ENCODE measurements at places on chromosomes 6 and 20.

DNA sequence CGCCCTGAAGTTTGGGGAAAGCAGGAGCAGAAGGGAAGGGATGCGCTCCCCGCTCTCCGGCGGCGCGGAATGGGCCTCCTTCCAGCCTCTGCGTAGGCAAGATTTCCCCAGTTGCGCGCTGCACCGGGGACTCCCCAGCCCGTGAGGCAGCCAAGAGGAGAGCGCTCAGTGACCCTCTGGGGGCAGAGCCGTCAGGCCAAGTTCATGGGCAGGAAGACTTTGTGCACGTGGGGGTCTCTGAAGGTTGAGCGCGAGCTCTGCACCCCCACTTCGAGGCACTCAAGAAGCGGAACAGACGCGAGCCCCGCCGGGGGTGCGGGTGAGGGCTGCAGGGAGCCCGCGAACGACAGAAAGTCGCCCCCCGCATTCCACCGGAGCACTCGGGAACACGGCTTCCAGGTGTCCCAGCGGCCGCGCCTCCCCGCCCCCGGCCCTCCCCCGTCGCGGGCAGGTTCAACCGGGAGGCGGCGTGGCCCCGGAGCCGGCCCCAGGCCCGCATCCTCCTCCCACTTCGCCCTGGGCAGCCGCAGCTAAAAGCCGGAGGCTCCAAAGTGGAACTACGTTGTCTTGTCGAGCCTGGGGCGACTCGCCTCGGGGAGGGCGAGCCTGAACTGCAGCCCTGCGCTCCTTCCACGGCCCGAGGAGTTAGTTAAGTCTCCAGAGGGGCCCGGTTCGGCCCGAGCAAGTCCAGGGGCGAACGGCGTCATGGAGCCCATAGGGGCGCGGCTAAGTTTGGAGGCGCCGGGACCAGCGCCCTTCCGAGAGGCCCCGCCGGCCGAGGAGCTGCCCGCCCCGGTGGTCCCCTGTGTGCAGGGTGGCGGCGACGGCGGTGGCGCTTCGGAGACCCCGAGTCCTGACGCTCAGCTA lies at the start of gene PPP1R3G:
Gene PPP1R3G, plus strand, starts transcription at position 561 of the 867 bp plus-strand sequence. Its CDS starts 145 bp downstream, at position 706.
- no peak for DNase-seq

- DNase-seq: no peak
These were observed 698 bp downstream of the FAM210B start for GRCh38 chr20:56359212-56360132.

DNA sequence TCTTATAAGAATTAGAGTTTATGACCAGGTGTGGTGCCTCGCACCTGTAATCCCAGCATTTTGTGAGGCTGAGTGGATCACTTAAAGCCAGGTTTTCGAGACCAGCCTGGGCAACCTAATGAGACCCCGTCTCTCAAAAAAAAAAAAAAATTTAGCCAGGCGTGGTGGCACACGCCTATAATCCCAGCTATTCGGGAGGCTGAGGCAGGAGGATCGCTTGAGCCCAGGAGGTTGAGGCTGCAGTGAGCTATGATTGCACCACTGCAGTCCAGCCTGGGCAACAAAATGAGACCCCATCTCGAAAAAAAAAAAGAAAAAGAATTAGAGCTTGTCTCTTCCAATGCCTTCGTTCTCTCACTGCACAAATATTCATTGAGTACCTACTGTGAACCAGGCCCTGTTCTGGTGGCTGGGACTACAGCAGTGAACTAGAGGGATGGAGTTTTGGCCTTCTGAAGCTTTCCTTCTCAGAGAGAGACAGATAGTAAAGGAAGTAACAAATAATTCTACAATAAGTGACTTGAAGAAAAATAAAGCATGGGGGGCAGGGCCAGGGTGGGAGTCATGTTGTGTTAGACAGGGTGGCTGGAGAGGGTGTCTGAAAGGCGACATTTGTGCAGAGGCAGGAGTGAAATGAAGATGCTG lies 56.4 kb downstream of the HNF4A start:
- no peak for DNase-seq

- DNase-seq: no peak
These were observed 119.4 kb downstream of the NCOA3 start for GRCh38 chr20:47620808-47621805.

- no peak for DNase-seq
These were observed 37.0 kb downstream of the KLHL31 start for GRCh38 chr6:53628354-53629119.

DNA sequence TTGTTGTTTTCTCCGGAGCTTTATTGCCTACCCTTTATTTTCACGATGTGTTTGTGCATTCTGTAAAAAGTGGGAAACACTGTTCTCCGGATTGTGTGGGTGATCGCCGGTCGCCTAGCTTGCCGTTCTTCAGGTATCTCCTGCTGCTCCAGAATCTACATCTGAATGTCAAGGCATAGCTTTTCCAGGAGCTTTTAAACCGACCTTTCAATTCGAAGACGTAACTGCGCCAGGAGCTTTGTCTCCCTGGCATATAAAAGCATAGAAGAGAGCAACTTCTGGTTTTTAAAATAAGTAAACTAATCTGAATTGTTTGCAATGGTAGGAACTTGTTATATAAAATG lies 96.0 kb downstream of the HFE start:
- DNase-seq: no peak

- no peak for DNase-seq
These were observed 14.9 kb upstream of the CBFA2T2 start for GRCh38 chr20:33474963-33475362.

DNA sequence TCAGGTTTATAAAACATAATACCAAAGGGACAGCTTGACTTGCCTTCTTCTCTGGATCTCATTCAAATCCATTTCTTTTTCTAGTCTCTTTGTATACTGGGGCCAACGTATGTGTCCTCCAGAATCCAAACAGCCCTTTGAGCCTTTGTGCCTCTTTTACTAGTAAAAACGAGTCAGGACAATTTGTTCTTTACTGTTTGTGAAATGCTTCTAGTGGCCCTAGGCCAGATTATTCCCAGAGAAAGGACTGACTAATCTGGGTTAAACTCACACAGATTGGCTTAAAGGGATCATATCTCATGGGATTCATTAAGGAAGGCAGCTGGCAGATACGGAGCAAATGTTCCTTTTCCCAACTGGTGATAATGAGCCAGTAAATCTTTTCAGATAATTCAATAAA lies 32.1 kb upstream of the MANEA start:
- DNase-seq: no peak

DNA sequence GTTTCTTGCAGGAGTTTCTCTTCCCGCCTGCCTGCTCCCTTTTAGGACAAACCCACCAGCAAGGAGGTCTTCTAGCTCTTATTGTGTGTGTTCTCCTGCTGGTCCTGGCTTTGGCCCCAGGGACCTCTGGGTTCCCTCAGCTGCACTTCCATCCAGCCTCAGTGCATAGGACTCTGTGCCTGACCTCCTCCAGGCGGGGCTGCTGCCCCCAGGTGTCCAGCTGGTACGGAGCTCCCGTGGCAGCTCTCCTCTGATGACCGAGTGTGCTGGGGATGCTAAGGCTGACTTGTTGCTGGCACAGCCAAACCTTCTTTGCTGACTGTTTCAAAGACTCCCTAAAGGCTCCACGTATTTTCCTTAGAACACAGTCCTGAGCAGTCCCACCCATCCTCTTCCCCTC lies 167.6 kb upstream of the PROKR2 start:
- no peak for DNase-seq

DNA sequence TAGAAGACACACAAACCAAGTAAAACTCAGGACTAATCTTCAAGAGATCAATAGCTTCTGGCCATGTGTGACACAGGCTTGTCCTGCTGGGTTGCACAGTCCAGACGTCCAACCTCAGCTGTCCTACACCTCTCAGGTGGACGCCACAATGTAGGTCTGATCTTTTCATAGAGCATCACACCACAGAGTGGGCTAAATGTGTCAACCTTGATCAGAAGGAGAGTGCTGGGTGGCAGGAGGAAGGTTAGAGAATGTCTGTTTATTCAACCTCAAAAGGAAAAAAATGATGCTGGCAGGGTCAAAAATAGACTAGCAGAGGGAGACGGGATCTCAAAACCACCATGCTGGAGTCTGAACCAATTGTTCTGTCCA lies 41.7 kb downstream of the GFOD1 start:
- DNase-seq: no peak

DNA sequence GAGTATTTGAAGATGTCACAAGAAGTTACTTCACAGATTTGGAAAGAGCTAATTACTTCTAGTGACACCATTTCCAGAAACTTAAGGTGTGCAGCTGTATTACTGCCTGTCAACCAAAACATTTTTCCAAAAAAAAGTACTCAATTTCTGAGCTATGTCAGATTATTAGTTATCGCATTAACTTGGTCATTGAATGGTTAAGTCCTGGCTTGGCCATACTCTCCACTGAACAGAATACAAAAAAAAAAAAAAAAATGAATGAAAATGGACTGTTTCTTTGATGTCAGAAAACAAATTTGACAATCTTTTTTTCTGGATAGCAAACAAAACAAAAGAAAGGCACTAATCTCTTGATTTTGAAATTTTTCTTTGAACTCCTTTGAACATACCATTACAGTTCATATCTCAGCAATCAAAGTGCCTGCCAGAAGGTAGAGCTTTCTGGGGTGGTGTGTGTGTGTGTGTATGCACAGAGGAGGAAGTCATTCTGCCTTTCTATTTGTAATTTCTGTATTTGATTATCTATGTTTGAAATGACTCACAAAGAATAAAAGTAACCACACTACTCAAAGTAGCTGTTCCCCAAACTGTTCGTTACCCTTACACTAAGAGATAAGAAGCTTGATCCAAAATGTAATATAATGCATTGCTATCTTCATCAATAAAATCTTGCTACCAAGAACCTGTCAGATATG lies 210.8 kb upstream of the FUT9 start:
- DNase-seq: no peak

DNA sequence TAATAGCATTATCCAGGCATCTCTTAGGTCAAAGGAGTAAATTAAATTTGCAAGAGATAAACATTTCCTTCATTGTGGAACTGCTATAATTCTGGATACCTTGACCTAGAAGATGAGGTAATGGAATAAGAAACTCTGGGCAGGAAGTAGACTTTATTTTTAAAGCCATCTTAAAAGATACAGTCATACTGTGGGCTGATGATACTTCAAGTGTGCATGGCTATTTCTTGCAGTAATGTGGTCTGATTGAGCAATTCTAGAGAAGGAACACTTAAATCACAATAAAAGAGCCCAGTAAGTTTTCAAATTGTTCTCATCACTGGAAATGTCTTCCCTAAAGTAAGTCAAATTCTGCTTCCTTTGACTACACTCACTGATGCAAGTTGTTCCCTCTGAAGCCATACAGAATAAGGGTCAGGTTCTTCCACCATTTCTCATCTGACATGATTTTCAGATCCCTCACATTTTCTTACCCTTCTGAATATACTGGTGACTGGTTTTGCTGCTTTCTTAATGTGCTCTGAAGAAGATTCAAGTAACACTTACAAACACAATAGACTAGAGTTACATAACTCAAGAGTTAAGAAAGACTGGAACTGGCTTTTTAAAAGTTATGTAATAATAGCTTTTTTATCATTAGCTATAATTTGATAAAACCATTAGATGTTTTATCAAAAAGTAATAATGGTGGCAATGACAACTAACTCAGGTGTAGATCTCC lies 62.6 kb upstream of the TMEM244 start:
- DNase-seq: no peak

DNA sequence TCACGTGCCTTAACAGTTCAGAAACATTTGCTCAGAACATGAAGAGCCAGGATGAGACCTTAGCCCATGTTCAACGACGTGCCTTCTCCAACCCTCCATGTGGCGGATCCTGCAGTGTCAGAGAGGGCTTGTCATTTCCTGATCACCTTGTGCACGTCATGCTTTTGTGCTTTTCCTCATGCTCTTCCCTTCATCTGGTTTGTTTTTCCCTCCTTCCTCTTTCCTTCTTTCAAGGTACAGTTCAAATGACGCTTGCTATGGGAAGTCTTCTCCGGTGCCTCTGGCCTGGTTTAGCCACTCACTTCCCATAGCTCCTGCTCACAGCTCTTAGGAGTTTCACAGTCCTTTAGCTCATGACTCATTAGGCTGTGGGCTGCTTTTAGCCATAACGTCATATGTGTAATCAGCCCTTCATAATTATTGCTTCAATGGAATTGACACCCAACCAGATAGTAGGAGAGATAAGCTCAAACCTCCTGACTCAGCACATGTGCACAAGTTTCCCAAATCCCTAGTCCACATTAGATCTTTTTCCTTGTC lies 102.7 kb upstream of the CNKSR3 start:
- no peak for DNase-seq

GRCh38 chr20:23187751-23188150 lies 101.6 kb upstream of the CD93 start:
- DNase-seq: no peak
